Lung (tissue), 17 donors: ENCODE measurements at places on chromosomes 16 and 17.

DNA sequence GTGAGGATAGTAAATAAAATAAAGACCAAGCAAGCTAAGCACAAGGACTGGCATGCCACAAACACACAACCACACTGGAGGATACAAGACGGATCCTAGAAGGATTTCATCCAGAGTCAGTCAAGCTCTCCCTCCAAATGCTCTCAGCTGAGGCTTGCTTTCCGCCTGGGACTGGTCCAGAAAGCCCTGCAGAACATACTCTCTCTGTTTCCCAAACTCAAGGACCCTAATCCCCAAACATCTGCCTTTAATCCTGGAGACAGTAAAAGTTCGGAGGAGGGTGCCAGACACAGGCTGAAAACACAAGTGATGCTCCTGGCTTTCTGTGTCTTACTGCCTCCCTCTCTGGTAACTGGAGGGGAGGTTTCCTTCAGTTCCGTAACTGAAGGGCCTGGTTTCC, 5.3 kb upstream of the HSD11B2 start:
- DNase-seq = no peak

- DNase-seq = no peak
Measured at GRCh38 chr16:813204-813915, 12.8 kb upstream of the GNG13 start.

GRCh38 chr17:33832262-33832661, 422.8 kb upstream of the CCL2 start:
- no peak for DNase-seq

DNA sequence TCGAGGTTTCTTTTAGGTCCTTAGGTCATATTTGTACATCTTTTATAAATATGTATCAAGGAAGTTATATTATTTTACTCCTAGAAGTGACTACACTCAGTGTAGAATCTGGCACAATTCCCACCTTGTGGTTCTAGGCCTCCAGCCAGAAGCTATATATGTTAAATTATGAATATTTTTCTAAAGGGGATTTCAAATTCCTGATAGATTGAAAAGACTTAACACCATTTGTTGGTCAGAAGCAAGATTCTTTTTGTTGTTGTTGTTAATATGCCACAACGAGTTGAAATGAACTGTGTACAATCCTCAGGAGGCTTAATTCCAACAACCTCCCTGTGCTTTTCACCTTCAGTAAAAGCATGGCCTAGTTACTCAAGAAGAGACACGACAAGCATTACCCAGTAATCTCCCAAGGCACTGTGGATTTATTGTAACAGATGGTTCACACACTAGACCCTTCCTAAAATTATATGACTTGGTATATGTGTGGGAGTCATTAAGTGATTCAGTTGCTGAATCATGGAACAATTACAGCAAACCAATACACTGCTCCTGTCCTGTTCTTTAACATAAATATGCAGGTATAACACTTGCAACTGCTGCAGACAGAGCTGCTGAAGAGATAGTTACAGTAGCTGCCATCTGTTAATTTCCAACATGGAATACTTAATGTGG, 964.4 kb upstream of the GOT2 start:
- DNase-seq = peak; percentile 48

DNA sequence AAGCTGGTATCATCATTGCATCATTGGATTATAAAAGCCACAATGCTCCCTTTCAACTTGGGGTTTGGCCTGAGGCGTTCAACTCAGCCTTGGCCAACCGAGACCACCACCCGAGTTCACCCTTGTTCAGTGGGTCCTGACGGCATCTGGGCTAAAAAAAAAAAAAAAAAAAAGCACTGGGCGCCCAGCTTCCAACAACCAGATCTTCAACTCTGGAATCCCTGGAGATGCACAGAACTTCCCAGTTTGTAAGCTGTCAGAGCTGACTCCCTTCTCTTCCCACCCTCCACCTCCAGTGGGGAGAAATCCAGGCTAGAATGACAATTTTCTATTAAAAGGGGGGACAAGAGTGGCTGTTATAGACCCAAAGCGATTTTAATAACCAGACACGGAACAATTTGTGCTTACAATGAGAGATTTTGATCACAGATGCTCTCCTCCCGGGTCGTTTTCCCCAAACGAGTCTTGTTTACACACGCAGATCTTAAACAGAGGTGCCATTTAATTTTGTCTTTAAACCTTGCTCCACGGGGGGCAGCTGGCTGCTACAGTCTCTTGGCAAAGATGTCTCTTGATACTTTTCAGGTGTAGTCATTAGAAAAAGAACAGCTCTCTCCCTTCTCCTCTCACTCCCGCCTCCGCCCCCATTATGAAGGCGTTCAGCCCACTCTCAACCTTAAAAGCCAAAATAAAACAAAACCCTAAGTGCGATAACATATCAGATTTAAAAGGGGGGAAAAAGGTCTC, 26.9 kb downstream of the GPRC5B start:
- no peak for DNase-seq

DNA sequence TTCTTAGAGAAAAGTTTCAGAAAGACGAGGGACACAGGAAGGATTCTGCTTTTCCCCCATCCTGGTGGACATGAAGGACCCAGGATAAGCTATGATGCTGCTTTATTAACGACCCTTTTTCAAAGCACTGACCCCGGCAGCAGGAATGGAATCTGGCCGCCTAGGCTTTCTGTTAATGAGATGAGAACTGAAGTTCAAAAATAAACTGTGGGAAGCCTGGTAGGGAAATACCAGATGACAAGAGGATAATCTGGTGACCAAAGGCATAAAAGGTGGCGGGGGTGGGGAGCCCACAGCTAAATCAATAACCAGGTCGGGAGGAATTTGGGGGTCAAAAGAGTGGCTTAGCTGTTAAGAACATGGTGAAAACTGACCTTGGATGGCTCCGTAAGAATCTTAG, 171.0 kb downstream of the XYLT1 start:
- DNase-seq = peak; percentile 15

- DNase-seq = no peak
Measured at GRCh38 chr16:169014-169413, 3.2 kb downstream of the HBM start.

DNA sequence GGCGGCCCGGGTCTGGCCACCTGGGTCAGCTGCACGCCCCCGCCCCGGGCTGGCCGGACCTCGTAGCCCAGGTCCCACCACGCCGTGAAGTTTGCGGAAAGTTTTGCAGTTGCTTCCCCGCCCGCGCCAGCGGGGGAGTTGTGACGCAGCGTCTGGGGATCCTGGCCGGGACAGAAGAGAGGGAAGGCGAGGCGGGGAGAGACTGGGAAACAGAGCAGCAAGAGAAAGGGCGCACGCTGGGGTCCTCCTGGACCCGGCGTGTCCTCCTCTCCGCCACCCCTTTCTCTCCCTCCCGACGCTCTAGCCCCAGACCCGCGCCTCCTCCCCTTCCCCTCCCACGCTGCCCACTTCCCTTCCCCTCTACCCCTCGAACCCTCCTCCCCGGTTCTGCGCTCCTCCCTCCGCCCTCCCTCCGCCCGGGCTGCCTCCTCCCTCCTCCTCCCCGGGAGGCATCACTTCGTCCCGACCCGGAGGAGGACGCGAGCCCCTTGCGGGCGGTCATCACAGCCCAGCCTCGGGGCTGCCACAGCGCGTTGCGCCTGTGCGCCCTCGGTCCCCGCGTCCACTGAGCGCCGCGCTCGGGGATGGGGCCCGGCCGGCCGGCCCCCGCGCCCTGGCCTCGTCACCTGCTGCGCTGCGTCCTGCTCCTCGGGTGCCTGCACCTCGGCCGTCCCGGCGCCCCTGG, at the start of gene MRC2:
TSS of gene MRC2 (plus strand) at position 452 of the 685 bp plus-strand sequence. CDS start at position 585, 133 bp downstream.
- peak; percentile 94 for DNase-seq
